ENCODE measurements at places on chromosomes 1 and 21.

DNA sequence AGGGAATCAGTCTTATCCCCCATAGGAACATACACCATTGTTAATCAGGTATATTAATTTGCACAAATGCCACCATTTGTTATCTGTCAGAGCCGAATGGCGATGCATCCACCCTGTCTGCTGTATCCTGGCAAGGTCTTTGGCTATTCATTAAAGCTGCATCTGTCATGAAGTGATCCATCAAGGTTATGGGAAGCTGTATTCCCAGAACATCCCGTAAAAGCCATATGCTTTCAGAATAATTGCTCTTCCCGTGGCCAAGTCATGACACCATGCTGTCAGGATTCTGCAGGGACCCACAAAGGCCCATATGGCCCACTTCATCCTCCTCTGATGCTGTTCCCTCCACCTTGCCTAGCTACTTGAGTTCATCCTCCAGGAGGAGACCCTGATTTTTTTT, 103.9 kb downstream of the RAVER2 start:
- DNase-seq = no peak

- DNase-seq = no peak
Observed at GRCh38 chr1:230130172-230130944, 63.3 kb downstream of the GALNT2 start.

GRCh38 chr1:182170891-182171461, 109.5 kb upstream of the ZNF648 start:
- DNase-seq = no peak

DNA sequence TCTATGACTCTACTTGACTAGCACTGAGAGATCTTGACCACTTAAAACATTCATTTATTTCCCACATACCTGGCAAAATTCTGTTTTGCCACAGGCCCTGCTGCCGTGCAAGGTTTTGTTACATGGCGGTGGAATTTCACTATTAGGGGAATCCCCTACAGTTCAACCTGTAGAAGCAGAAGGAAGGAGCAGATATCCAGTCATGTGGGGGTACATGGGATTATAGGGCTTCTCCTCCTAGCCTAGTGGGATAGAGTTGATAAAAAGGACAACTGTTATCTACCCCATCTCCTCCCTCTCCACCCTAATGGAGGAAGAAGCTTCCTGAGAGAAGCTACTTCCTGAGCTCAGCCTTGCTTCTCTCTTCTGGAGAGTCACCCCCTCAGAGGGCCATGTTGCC, 17.7 kb upstream of the PROK1 start:
- no peak for DNase-seq

DNA sequence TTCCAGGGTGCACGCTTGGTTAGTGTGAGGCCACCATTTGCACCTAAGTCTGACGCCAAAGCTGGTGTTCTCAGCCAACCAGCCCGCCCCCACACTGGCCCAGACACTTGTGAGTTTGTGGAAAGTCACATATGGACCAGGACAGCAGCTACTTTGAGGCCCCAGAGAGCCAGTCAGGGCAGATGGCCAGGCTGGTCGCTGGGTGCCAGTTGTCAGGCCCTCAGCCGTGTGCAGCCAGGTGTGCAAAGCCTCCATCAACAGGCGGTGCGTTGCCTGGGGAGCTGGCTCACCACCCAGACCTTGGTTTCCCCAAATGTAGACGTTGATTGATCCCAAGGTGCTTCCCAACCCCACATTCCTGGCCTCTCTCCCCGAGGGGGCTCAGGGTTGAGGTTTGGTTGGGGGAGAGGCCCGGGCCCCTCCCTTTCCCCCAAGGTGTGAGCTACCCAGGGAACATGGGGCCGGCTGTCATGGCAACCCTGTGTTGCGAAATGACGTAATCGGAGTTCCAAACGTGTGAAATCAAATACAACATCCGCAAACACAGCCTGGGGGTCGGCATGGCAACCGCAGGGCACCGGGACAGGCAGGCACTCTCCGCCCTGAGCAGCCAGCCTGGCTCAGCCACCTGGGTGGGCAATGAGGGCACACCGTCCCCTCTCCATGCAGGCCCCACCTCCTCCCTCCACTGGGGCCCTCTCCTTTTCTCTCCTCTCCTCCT, 42.2 kb upstream of the WNT4 start:
- DNase-seq = peak; percentile 2

DNA sequence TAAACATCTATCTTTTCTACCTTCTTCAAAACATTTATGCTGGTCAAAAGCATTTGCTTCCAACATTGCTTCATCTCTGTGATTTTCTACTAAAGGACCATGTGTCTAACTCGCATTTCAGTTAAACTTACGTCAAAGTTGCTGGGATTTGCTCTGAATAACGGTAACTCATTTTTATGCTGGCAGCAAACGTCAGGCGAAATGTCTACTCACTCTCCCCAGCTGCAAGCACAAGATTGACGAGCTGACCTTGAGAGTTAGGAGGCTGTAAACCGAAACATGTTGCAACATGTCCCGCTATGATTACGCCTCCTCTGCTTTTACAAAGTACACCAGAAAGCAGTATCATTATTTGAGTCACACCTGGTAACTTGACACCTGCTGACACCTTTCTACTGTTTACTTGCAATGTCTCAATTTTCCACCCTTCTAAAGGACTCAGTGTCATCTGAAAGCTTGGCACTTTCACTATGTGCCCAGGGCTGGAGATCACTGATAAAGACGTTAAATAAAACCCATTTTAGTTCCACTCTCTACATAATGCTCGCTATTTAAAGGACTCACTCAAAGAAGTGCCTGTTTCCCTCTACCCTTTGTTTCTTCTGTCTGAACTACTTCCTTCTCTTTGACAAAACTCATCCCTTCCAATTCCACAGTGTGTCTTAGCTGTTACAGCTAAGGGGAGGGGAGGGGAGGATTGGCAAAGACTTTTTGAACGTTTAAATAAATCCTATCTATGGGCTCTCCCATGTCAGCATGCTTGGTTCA, 111.9 kb downstream of the PTPN14 start:
- peak; percentile 88 for DNase-seq

- DNase-seq = no peak
Observed at GRCh38 chr1:18795002-18795689, 64.3 kb downstream of the TAS1R2 start.

GRCh38 chr1:67306547-67306946, 1.1 kb upstream of the IL12RB2 start:
- no peak for DNase-seq

DNA sequence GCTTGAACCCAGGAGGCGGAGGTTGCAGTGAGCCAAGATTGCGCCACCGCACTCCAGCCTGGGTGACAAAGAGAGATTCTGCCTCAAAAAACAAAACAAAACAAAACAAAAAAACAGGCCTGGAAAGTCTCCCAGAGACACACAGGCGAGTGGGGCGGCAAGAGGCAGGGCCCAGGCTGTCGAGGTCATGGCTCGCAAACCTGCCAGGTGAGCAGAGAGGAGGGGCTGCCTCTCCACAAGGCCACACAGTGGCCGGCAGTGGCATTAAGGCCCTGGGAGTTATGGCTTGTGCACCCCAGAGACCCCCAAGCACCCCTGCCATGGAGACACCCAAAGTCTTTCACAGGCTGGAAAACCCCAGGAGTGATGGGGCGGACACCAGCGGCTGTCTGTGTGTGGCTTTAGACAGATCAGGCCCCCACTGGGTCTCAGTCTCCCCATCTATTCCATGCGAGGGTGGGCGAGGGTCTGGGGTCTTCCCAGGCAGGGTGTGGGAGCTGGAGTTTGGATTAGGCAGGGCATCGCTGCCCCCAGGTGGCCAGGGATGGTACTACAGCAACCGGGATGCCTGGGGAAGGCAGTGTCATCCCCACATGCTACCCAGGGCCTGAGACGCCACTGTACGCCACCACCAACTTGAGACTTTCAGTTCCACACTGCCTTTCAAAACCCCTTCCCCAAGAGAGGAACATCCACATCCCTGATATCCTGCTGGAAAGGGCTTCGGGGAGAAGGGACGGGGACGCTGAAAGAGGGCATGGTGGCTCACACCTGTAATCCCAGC, 7.3 kb upstream of the CTRC start:
- DNase-seq = no peak

DNA sequence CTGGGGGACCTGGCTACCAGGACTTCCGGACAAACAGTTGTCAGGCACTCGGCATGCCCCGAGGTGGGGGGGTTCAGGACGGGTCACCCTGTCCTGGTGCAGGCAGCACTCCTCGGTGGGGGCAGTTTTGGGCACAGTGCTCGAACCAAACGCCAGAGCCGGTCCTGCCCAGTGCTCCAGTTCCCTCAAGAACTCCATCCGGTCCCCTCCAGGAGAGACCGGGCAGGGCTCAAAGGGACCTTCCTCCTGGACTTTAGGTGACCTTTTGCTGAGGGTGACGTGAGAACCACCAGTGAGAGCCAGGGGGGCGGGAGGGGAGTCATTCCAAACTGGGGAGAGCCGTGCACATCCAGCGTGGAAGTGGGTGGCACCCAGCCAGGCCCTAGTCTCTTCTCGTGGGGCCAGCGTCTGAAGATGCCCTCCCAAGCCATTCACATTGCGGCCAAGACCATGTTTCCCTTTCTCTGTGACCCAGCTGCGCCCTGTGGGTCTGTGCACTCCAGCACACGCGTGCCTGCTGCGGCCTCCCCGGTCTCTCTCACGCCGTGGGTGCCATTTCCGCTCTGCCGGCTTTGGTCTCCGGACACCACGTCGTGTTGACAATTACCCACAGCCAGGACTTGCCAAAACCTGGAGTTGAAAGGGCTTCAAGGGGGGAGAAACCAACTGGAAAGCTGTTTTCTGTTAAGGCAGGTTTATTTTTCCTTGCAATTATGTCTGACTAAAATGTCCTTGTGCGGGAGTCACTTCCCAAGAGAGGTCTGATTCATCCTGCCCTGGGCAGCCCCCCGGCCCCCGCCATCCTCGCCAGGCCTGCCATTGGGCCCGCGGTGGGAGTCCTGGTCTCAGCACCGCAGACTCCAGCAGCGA, 178.8 kb upstream of the ARHGEF16 start:
- DNase-seq = no peak

- no peak for DNase-seq
Observed at GRCh38 chr1:112904071-112904830, 51.7 kb downstream of the SLC16A1 start.

DNA sequence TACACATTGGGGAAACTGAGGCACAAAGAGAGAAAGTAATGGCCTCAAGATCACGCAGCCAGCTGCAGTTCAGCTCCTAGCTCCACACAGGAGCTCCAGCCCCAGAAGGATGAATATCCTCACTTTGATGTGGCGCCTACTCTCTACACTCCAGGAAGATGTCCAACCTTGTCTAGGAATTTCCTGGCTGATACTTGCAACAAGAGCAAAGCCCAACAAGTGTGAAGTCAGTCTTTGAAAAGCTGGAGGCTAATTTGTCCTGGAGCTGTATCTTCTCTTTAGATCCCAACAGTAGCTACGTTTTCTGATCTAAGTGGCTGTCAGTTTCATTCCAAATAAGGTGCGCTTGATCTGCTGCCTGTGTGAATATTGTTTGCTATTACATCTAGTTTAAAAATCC, 344.9 kb downstream of the PTPRU start:
- DNase-seq = no peak

DNA sequence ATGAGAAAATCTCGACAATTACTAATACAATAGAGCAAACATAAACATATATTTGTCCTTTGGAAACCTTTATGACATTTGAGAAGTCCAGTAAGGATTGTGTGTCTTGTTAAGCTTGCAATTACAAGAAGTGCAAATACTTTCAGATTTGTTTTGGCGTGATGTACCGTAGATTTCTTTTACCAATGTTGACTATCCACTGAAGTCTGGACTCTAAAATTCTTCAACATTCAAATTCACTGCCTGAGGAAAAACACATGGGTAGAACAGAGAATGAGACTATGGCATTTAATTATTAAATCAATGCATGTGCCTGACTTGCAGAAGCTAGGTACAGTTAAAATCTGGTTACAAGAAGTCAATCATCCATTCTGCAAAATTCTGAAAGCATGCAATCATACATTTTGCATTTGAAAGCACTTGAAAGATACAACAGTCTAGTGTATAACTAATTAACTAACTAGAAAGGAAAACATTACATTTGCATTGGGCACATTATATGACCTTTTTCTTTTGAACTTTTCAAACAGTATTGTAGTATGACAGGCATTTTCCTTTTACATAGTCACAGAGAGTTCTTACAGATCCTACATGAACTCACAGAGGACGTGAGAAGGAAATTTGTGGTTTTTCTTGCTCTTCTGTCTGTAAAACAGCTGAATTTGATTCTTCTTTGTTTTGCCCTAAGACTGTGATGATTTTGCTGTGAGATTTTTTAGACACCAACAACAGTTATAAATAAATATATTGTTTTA, 511.1 kb upstream of the ADGRL4 start:
- no peak for DNase-seq

DNA sequence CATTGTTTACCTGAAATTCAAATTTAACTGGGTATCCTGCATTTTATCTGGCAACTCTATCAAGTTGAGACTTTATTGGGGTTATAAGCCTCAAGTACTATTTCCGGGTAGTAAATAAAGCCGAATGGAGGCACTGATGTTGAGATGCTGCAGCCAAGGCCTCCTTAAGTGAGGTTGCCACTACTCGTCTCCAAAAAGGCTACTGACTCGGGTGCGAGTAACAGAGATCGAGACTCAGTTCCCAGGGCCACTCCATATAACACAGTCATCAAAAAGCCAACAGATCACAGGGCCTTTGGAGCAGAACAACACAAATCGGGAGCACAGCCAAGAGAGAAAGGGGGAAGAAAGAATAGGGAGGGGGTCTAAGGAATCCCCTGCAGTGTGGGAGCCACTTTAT, 524 bp downstream of the COPA start:
- DNase-seq = no peak

- no peak for DNase-seq
Observed at GRCh38 chr1:184535191-184535970, 148.6 kb downstream of the C1orf21 start.

- no peak for DNase-seq
Observed at GRCh38 chr1:111285879-111286278, 4.8 kb upstream of the CHIA start.

GRCh38 chr1:202154766-202155477, 5.5 kb downstream of the PTPN7 start:
- DNase-seq = peak; percentile 50

DNA sequence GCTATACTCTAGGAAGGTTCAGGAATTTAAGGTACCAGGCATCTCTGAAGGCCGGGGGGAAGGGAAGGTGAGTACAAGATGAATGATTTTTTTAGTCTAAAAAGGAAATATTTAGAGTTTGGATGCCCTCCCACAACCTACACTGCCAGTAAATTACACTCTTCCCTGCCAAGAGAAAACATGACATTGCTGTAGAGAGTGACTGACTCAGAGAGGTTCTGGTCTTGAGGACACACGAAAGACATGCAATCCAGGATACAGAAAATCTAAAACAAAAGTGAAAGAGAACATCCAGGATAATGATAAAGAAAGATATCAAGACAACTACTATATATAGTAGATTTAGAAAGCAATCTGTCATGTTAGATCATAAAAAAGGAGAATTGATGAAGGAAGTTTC, 200.5 kb downstream of the TYW3 start:
- DNase-seq = no peak

DNA sequence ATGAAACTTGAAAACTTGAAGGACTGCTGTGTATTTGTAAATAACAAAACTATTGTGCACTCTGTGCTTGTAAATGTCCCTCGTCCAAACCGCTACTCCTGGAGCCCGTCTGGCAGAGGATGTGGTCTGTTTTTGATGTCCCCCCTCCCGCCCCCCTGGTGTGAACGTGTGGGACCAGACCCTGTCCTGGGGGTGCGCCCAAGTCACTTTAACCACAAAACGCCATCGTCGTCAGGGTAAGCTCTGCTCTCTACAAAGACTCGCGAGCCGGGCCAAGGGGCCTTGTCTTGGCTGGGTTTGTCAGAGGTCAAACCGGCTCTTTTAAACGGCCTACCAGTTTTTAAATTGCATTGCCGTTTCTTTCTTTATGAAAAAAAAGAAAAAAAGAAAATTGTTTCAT, 87.4 kb upstream of the TMEM51 start:
- no peak for DNase-seq
